ENCODE measurements at places on chromosomes 4 and X.

DNA sequence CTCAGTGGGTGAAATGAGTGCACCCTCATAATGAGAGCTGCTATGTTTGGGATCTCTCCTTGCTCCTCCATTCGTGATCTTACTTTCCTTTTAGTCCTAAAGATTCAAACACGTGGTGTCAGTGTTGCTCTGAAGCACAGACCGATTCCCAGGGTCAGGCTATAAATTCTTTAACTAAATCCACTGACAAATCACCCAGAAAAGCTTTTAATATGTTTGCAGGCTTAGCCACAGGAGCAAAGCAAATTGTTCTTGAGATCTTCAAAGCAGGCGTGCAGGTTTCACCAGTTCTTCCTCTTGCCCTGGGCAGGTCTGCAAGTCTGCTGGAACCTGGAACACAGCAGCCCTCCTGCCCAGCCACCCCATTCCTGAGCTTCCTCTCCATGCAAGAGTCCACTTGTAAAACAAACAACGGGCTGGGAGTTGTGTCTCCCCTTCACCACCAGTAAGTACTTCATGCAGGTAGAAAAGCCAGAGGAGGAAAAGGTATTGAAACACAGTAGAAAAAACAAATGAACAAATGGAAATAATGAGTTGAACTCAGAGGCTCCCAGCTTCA is 70.1 kb upstream of the ENPP6 start:
- DNase-seq = no peak

GRCh38 chr4:158056689-158057245 is 116.1 kb downstream of the GASK1B start:
- no peak for DNase-seq

DNA sequence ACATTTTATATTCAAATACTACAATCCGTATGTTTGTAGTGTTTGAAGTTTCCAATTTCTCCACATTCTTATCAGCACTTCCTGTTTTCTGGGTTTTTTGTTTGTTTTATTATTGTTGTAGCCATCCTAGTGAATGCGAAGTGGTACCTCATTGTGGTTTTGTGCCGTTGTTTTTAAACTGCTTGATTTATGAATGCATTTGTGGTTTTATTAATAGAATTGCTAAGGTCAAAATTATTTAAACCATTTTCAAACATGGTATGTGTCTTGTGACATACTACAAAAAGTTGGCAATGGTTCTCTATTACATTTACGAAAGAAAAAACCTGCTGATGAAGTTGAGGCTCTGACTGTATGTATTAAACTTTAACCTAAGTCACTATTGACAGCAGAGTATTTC is 780.0 kb upstream of the MAGEB2 start:
- DNase-seq = no peak

DNA sequence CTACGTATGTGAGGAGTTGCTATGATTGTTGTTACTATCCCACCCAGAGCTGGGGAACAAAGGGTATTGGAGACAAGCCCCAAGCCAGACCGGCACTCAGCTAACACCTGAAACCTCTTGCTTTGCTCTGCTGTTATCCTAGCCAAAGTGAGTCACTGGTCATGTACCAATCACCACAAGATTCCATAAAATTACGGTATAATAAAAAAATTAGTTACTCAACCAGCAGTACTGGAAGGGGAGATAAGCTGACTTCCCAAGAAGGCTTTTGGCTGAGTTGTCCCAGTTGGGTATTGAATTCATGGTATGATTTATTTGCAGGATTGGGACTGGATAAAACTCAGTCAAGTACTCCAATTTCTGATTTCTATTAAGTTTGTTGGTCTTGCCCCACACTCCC is 5.3 kb downstream of the EDA2R start:
- no peak for DNase-seq

DNA sequence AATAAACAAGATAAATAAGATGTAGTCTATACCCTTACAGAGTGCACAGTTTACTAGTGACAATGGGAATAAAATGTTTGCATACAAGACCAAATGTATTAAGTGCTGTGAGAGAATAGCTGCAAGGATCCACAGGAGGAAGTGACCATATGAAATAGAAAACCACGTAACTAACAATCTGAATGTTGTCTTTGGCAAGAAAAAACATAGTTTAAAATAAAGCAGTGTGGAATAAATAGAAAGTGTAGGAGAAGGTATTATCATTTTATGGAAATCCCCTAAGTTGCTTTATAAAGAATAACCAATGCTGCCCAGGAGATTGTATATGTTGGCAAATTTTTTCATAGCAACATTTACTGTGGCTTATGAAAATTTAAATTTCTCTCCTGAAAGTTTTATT is 116.1 kb downstream of the PCDH7 start:
- DNase-seq = no peak

DNA sequence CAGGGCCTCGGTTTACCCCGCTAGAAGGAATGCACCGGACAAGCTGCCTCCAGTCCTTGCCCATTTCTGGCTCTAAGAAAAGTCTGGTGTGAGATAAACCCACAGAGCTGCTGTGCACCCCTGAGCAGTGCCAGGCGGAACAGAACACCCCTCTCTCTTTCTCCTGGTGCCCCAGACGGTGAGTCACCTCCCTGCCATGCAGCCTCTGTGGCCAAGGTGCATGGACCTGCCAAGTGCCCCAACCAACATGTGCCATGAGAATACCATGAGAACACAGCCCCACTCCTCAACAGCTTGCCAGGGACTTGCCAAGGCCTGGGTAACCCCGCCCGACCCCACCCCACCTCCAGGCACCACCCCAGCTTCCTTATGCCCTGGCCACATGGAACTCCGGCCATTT is 47.7 kb upstream of the MAN2B2 start:
- no peak for DNase-seq

- no peak for DNase-seq
Observed at GRCh38 chr4:568351-568652, 7.8 kb downstream of the TMEM271 start.

GRCh38 chr4:90445380-90445779 is 318.2 kb downstream of the CCSER1 start:
- DNase-seq = no peak

DNA sequence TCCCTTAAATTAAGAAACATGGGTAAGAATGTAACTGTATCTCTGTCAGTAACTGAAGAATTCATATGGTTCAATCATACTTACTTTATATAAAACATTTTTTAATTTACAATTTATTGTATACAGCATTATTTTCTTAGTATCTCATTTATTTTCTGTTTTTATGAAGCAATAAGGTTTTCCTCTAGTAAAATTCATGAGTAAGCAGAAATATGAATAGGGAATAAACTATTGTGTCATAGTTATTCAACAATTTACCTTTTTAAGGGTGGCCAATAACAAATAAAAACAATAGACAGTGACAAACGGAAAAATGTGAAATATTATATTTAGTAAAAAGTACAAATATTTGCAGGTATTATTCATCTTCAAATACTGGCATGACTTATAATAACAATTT is 624.4 kb downstream of the TECRL start:
- no peak for DNase-seq

GRCh38 chr4:53128706-53129357 is 237.0 kb downstream of the SCFD2 start:
- DNase-seq = peak; percentile 31

DNA sequence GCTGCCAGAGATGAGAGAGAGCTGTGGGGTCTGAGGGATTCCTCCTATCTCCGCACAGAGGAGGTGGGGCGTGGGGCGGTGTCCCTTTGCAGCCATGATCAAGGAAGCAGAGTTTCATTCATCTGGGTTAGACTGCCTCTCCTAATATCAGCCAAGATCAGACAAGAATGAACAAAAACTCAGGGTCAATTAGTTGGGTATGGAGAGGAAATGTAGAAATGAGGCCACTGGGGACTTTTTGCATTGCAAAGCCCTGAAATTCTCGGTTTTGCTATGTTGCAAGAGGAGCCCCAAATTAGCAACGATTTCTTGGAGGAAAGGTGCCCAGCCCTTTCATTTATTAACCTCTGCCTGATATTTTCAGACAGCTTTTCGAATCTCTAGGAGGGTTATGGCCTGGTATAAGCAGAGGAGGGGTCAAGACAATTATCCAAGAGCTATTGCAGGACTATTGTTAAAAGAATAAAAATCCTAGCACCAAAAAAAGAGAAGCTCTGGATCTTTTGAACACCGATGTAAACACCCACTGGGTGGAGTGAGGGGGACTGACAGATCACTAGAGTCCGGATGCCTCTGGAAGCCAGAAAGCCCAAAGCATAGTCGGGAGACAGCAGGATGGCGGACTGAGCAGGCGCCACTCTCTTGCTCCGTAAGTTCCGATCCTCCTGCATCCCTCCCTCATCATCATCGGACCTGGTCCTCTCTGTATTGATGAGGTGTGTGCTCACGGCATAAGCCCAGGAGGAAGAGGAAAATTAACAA is 34.4 kb upstream of the ACSL1 start:
- no peak for DNase-seq

DNA sequence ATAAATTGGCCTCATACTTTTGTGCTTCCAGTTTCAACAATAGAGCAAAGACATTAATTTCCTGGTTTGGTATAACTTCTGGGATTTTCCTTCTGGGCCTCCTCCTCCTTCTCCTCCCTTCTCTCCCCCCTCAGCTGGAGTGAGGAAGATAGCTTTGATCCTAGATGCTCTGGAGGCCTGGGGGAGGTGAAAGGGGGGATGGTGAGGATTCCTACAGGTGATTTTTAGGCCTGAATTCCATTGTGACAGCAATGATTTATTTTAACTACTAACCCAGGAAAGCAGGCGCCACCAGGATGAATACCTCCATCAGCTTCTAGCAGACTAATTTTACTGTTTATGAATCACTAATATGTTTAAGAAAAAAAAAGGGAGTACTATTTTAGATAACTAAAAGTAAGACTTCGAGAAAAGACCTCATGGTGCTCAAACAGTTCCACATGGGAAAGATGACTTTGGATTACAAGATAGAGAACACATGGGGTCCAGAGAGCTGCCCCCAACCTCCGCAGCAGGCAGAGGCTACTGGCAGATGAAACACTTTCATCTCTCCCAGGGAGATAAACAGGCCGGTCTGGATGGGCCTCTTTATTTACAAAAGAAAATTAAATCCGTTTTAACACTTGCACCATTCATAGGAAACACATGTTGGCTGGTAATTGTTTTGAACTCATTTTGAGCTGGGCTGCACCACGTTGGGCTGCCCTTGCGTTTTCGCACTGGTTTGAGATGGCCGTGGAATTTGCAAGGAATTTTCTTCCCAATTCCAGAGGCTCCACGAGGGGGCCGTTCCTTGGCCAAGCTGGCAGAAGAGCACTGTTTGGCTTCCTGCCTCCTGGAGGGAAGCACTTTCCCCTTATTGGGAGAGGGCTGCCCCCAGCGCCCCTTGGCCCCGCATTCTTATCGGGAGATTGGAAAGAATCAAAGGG is 125.1 kb upstream of the STX18 start:
- DNase-seq = no peak

- DNase-seq = no peak
Observed at GRCh38 chrX:42085836-42086235, 162.5 kb upstream of the CASK start.

Measured in NCI-H2029 (cell line).